ENCODE measurements at places on chromosomes 7 and 10. TPM values are rescaled to one million over a fixed set of nuclear protein-coding genes. Genes with fewer than 3 reads are reported as not detected.

GSAP gene
- 1.6 TPM for total RNA-seq

PPIA gene
- total RNA-seq = 3,204 TPM

COL17A1 gene
- not detected for total RNA-seq

SAP25 gene
- total RNA-seq = 7.5 TPM

SSC4D gene
- total RNA-seq = 0.63 TPM

WDFY4 gene
- 0.11 TPM for total RNA-seq

ZWINT gene
- 116 TPM for total RNA-seq

MARVELD1 gene
- 4.6 TPM for total RNA-seq

AP1S1 gene
- total RNA-seq = 45.0 TPM

TMEM229A gene
- total RNA-seq = not detected

UNCX gene
- not detected for total RNA-seq

UBTD1 gene
- 2.1 TPM for total RNA-seq

LIPK gene
- total RNA-seq = not detected

TUBB8 gene
- not detected for total RNA-seq

CALHM3 gene
- not detected for total RNA-seq

PLOD3 gene
- 47.1 TPM for total RNA-seq

STAG3 gene
- 7.1 TPM for total RNA-seq

PNLIPRP2 gene
- not detected for total RNA-seq

MACC1 gene
- total RNA-seq = 0.70 TPM

KIAA1217 gene
- 0.11 TPM for total RNA-seq

GNGT1 gene
- not detected for total RNA-seq

SRRT gene
- total RNA-seq = 302 TPM

FZD8 gene
- total RNA-seq = 0.59 TPM

LRRC17 gene
- not detected for total RNA-seq

PTF1A gene
- total RNA-seq = not detected

PTPRN2 gene
- total RNA-seq = 0.44 TPM

LRIT1 gene
- not detected for total RNA-seq

JCAD gene
- 0.02 TPM for total RNA-seq

UTF1 gene
- total RNA-seq = not detected

SNX8 gene
- 47.6 TPM for total RNA-seq

STEAP4 gene
- not detected for total RNA-seq

IQCE gene
- 10.3 TPM for total RNA-seq

INHBA gene
- 0.06 TPM for total RNA-seq

GRID2IP gene
- total RNA-seq = 0.50 TPM

HOXA2 gene
- not detected for total RNA-seq

Measured in activated CD8-positive, alpha-beta memory T cell treated with anti-CD3 and anti-CD28 coated beads for 36 hours (primary cell).